ENCODE measurements at places on chromosomes 3 and 15.

GRCh38 chr15:98035577-98036010 is 75.1 kb downstream of the ARRDC4 start:
- DNase-seq, result no peak

- no peak for DNase-seq
Observed at GRCh38 chr3:169105561-169105960, 558.0 kb downstream of the MECOM start.

GRCh38 chr3:10411598-10412332 is 90.9 kb upstream of the SEC13 start:
- peak; percentile 88 for DNase-seq

- no peak for DNase-seq
Observed at GRCh38 chr3:13549623-13550422, 898 bp downstream of the FBLN2 start.

DNA sequence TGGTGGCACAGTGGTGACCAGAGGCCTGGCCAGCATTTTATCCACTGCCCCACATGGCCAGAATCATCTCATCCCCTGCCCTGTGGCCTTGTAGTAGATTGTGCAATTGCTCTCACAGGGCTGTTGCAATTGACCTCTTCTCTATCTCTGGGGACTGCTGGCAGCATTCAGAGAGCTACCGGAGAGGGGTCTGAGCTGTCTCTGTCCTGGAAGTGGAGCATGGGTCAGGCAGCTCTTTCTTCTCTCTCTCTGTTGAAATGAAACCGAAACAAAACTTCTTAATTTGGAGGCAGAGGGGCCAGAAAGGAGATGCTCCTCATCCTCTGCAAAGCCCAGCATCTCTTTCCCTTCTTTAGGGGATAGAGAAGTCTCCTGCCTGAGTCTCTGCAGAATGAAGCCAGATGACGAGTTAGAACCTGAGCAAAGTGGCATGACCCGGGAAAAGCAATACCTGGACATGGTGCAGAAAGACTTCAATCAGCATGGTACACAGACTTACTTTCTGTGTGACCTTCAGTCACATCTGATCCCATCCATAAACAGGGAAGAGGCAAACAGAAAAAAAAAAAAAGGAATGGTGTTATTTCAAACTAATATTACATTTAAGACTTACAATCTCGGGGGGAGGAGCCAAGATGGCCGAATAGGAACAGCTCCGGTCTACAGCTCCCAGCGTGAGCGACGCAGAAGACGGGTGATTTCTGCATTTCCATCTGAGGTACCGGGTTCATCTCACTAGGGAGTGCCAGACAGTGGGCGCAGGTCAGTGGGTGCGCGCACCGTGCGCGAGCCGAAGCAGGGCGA is 144.5 kb upstream of the BCL6 start:
- no peak for DNase-seq

GRCh38 chr3:47347217-47347801 is 33.5 kb upstream of the PTPN23 start:
- DNase-seq, result no peak

DNA sequence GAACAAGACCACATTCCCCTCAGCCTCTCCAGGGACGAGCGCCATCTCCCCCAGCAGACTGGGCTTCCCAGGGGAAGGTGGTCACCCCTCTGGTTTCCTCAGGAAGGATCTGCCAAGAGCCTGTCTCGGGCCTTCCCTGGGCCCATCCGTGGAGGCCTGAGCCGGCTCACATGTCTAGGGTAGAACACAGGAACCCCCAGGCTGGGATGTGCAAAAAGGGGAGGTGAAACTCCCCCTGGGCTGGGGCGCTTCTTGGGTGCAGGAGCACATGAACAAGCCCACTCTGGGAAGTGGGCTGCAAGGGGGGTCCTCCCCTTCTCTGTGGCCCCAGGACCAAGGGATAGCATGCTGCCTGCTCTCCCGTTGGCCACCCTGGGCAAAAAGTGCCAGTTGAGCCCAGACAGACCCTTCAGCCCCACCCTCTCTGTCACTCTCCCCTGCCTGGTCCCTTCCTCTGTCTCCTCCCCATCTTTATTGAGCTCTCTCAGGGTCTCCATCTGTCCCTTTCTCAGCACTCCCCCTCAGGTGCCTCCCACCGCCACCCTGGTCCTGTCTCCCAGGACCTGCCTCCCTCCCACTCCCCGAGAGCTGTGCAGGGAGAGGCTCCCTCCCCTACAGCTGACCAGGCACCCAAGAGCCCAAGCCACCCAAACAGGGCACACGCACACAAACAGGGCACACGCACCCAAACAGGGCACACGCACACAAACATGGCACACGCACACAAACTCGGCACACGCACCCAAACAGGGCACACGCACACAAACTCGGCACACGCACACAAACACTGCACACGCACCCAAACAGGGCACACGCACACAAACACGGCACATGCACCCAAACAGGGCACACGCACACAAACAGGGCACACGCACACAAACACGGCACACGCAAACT is 864 bp downstream of the SEMA3G start:
- no peak for DNase-seq

DNA sequence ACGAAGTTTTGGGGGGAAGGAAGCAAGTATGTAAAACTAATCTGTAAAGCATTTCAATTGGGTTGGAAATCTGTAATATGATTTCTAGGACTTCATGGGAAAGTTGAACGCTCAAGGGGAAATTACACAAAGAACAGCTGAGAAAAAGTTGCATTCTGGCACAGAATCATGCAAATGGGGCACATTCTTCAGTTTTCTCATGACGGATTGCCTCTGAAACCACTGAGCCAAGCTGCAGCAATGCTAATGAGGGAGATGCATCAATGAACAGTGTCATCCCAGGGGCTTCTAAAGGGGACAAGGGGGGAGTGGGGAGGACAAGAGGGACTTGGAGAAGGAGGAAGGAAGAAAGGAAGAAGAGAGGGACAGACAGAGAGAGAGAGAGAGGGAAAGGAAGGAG is 291.4 kb upstream of the ATP11B start:
- DNase-seq, result no peak

GRCh38 chr3:89690646-89691045 is 583.2 kb downstream of the EPHA3 start:
- DNase-seq, result no peak

DNA sequence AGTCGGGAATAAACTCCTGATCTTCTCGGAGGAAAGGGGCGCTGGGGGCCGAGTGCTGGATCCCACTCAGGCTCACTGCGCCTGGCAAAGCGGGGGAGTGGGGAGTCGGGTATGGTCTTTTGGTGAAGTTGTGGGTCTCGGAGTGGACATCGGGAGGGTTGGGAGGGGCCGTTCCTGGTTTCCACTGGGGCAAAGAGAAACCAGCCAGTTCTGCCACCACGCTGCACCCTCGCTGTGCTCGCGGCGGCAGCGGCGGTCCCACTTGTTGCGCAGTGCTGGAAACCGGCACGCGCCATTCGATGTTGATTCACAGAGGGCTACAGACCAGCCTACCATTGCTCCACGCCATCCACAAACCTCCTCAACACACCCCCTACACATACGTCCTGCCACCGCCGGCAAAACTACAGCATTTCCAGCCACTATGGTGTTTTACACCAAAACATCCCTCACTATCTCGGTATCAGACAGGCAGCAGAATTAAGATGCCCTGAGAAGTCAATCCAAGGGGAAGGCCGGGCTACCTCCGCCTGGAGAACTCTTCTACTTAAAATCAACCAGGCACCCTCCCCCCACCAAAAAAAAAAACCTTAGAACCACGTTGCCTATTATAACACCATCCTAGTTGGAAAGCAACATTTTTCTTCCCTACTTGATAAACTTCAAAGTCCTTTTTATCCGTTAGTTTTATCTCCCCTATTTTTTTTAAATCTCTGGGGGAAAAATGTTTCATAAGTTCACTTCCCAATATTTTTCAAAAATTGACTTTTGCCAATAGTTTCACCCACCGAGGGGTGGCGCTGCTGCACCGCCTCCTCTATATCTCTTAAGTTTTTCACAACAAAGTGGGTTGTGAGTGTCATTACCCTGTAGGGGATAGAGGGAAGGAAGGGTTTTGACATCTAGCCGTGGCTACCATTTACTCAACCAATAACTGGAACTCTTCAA is 3.6 kb downstream of the BCL6 start:
- DNase-seq, result peak; percentile 61

DNA sequence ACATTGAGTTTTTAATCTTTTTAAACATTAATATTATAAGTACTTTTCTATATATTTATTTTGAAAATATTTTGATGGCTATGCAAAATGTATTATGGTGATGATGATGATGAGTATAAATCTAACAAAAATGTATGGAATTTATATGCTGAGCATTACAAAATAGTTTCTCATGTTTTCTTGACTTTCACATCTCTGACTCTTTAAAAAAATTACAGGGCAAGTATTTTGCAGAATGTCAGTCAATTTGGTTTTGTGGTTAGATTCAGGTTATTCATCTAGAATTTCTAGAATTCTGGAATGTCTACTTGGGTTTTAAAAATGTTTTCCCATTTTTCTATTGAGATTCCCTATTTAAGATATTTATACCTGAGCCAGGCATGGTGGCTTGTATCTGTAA is 41.7 kb upstream of the ANP32A start:
- no peak for DNase-seq

GRCh38 chr3:170309046-170309445 is 48.5 kb upstream of the SKIL start:
- no peak for DNase-seq

- DNase-seq, result no peak
Observed at GRCh38 chr3:172751175-172751704, 714 bp downstream of the ECT2 start.

- no peak for DNase-seq
Observed at GRCh38 chr15:56968821-56969220, 50.4 kb downstream of the TCF12 start.

- no peak for DNase-seq
Observed at GRCh38 chr3:186090901-186091300, 18.0 kb downstream of the ETV5 start.

- no peak for DNase-seq
Observed at GRCh38 chr3:59816312-59816711, 766.5 kb upstream of the CFAP20DC start.

DNA sequence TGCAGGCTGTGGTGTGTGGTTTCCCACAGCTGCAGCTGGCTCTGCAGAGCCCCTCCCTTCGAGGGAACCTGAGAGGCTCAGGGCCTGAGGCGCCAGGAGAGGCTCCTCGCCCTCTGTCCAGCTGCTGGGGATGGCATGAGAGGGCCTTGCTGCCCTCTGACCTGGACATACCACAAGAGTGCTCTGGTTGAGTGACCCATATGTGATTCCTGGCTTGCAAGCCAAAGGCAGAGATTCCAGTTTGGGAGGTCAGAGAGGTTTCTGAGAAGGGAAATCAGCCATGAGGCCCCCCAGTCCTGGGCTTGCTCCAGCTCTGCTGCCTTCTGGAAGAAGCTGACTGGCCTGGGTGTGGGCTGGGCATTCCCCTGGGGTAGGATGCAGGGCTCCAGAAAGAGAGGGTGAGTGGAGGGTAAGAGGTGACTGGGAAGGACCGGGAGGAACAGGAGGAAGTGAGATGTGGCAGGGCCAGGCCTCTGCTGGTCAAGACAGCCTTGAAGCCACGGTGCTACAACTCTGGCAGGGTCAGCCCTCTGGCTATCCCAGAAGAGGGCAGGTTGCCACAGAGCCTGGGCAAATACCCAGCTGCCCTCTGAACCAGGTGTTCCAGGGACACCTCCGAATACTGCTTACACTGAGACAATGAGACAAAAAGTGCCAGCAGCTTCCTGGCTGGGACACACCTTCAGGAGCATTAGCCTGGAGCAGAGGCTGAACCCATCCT is 16.0 kb upstream of the SRP14 start:
- DNase-seq, result no peak

GRCh38 chr3:78845605-78846004 is 922.2 kb downstream of the ROBO1 start:
- no peak for DNase-seq

GRCh38 chr3:126347543-126348161 is 9.6 kb downstream of the KLF15 start:
- no peak for DNase-seq

DNA sequence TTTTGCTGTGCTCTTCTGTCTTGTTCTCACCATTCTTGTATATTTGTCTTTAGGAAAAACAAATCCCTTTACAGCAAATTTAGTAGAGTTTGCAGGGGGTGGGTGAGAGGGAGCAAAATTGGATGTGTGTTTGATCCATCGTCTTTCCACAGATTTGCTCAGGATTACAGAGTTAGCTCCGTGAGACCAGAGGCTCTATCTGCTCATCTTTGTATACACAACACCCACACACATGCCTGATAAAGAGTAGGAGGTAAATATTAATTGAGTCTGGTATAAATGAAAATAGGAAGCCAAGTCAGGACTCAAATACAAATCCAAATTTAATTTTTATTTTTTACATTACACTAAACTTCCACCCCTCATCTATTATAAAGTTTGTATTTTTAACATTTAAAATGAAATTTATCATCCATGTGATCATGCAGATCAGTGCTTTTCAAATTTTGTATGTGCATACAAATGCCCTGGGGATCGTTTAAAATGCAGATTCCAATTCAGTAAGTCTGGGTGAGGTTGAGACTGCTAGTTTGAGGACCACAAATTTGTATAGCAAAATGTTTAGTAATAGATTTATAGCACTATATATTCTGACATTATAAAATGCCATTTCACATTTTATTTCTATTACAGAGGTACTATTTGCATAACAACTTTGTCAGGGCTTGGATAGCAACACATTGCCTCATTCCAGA is 326.7 kb downstream of the LSAMP start:
- DNase-seq, result no peak

- no peak for DNase-seq
Observed at GRCh38 chr15:53218666-53219580, 428.8 kb upstream of the ONECUT1 start.

GRCh38 chr3:82100378-82100777 is 338.9 kb upstream of the GBE1 start:
- DNase-seq, result no peak

- DNase-seq, result no peak
Observed at GRCh38 chr15:60095711-60096110, 91.6 kb downstream of the FOXB1 start.

- DNase-seq, result no peak
Observed at GRCh38 chr3:72042397-72043203, 257.7 kb upstream of the PROK2 start.

DNA sequence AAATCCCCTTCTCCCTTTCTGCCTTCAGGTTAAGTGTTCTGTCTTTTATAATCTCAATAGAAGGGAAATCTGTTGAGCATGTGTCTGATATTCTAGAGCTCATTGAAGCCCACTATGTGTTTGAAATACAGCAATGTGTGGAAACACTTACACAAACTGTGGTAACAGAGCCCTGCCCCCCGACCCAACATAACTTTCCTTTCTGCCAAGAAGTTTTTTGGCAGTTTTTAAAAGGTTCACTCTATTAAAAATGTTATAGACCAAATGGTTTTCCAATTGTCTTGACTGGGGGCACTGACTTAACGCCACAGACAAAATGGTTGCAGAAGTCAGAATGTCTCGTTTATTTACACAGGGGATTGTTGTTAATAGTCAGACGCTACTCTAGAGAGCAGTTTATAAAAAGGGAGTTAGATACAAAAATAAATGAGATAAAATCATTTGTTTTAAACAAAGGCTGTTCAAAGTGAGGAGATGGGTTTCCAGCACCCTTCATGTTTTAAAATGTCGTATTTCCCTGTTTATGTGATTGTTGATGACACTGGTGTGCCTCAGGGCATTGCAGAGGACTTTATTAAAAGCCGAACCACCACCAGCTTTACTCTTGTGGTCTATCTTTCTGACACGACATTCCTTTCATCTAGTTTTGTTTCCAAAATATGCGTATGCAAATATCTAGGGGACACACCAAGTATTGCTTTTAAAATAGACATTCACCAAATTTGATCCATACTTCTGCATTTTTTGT is 26.7 kb upstream of the GREM1 start:
- DNase-seq, result no peak
